ENCODE measurements at places on chromosomes 7 and 10.

DNA sequence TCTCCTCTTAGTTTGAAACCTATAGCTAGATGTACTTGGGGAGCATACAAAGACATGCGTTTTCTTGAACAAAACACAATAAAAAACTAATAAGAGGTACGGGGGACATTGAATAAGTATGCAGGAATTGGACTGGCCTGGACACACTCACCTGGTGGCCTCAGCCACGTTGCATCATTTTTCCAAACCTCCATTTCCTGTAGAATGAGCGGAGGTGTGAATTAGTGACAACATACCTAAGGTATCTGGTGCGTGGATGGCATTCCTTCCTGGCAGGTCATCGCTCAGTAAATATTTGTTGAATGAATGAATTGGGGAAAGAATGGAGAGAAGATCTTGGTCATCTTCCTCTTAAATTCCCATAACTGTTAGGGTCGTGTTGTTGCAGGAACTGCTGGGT is 103.2 kb upstream of the CTBP2 start:
- DNase-seq: no peak

- DNase-seq: no peak
Observed at GRCh38 chr10:132551808-132552130, 14.2 kb downstream of the INPP5A start.

DNA sequence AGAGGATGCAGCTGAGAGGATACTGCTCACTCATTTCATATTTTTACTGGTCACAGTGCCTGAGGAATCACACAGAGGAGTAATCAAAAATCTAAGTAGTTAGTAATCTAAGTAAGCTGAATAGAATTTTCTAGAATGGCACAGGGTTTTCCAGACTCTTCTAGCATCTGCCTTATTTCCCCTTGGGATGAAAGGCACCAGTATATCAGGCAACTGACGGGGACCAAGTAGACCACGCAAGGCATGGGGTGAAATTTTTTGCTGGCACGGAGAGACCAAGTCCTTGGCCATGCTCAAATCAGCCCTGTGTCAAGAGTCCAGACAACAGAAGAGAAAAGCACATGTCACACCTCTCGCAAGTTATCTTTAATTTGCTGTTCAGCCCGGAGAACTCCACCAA is 14.2 kb downstream of the NCOA4 start:
- no peak for DNase-seq

DNA sequence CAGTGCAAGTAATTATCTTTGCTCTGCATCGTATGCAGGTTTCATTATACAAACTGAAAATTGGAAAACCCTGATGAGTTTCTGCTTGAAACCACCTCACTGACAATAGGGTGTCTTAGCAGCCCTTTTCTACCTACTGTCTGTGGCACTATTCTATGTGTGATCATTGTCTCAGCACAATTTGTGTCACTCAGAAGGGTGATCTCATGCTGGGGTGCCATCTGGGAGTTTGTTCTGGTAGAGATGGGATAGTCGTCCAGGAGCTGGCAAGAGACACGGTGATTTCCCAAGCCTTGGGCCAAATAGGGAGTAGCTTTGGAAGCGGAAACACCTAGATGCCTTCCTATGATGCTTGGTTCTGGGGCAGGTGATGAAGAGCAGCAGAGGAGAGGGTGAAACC is 186.3 kb downstream of the FRMD4A start:
- DNase-seq: no peak

DNA sequence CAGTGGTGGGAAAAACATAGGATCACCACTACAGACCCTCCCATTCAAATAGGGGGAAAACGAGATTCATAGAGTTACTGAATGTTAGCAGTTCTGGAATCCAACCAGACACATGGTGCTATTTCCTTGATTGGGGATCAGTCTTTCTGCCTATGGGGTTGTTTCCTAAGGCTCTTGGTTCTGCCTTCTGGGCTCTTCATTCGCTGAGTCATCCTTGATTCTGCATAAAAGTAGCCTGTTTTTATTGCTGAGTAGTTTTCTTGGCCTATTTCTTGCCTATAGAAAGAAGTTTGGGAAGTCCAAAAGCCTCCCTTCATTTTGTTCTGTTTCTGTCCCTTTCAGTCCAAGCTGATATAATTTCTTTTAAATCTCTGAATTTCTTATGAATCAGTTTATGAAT is 99.3 kb upstream of the OIT3 start:
- DNase-seq: no peak

- no peak for DNase-seq
Observed at GRCh38 chr10:91024541-91024940, 103.7 kb upstream of the ANKRD1 start.

DNA sequence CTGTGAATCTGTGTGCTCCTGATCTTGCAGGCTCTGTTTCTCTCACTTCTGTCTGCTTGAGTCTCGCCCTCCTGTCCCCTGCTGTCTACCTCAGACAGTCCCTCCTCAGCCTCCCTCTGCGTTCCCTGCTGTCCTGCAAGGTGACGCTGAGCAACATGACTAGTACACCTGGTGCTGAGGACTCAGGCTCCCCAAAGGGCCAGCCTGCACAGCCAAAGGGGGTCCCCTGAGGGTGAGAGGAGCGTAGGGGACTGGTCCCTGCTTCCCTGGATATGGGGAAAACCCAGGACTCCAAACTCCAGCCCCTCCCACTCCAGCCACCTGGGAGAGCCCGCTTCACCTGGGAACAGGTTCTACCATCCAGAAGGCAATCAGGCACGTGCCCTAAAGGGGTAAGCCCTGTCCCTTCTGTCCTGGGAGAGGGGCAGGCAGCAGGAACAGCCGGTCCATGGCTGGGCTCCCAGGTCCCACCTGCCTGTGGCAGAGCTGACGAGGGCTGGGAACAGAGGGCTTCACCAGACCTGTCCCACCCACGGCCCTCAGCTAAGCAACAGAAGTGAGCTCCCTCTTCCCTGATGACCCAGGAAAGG is 156.5 kb downstream of the UBE2H start:
- no peak for DNase-seq

GRCh38 chr10:128825626-128826025 is 641.4 kb upstream of the MGMT start:
- DNase-seq: no peak

DNA sequence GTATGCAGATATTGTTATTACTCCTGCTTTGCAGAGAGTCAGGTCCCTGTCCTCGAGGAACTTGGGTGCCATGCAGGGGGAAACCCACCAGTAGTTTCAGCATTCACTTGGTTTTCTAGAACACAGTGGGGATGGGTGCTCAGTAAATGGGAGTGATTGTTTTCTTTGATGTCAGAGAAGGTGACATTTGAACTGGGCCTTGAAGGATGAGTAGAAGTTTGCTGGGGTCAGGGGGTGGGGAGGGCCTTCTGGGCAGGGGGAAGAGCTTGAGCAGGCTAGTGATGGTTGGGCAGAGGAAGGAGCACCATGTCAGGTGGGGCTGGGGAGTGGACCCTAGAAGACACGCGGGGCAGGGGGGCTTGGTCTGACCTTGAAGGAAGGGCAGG is 5.9 kb downstream of the ADAMTS14 start:
- DNase-seq: no peak

DNA sequence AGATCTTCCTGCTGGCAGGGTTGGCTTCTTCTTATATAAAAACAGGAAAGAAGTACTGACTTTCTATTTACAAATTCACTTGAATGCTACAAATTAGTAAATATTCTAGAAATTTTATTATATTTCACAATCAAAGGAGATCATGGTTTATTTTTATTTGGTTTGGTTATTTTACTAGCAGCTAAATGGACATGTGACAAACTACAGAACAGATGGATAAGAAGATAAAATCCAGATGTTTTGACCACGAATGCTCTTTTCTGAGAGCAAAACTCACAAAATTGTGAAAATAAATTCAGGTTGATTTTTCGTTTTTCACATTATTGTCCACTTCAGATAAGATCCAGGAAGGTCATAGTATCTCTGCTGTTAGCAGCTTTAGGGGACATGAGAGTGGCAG is 55.4 kb downstream of the CACNA2D1 start:
- no peak for DNase-seq

GRCh38 chr7:96143495-96144259 is 178.2 kb downstream of the SLC25A13 start:
- no peak for DNase-seq

- no peak for DNase-seq
Observed at GRCh38 chr10:35219292-35219691, 92.6 kb downstream of the CREM start.

GRCh38 chr7:120043250-120043649 is 229.7 kb upstream of the KCND2 start:
- no peak for DNase-seq

GRCh38 chr7:90345595-90346335 is 751 bp upstream of the GTPBP10 start:
- DNase-seq: no peak

All from stimulated activated CD8-positive, alpha-beta memory T cell treated with anti-CD3 and anti-CD28 coated beads, Interleukin-7, amount 100 ng/mL, for 4 hours (primary cell).